ENCODE measurements at places on chromosomes 3 and 15.

GRCh38 chr3:160205606-160206005, 19.6 kb upstream of the C3orf80 start:
- DNase-seq: no peak

DNA sequence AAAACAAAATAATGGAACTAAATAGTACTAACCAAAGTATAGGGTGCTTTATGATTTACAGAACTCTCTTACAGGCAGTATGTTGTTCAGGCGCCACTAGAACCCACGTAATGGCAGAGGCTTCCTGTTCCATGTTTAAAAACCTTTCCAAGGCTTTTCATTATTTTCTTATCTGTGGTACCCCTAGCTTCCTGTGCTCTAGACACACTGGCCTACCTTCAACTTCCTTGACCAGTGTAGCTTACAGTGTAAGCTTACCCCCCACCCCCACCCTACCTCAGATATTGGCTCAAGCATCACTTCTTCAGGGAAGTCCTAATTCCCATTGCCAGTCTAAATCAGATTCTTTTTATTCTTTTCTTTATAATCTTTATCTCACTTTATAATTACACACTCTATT, 2.9 kb downstream of the NR2C2 start:
- no peak for DNase-seq

DNA sequence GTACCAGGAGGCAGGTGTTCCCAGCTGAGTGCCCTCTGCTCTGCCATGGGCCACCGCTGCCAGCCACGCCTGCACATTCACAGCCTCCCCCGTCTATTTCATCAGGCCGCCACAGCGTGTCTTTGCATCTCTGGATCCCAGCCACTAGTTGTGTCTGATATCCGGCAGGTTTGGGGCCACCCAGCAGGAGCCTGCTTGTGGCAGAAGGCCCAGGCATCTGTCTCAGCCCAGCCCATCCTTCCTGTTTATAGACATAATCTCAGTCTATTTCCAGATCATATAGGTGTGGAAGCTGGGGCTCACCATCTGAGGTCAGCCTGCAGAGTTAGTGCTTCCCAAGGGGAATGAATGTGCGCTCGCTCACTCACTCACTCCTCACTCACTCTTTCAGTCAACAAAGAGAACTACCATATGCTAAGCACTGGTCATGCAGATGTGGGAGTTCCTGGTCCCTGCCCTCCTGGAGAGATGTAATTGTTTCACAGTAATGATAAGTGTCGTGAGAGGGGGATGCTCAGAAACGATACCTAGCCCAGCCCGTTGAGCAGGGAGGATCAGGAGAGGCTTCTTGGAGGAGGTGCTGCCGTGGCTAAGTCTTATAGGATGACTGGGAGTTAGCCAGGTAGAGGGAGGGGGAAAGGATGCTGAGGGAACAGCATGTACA, 60.6 kb downstream of the FGD5 start:
- peak; percentile 60 for DNase-seq

- no peak for DNase-seq
Measured at GRCh38 chr3:131109156-131109555, 82.5 kb downstream of the NEK11 start.

DNA sequence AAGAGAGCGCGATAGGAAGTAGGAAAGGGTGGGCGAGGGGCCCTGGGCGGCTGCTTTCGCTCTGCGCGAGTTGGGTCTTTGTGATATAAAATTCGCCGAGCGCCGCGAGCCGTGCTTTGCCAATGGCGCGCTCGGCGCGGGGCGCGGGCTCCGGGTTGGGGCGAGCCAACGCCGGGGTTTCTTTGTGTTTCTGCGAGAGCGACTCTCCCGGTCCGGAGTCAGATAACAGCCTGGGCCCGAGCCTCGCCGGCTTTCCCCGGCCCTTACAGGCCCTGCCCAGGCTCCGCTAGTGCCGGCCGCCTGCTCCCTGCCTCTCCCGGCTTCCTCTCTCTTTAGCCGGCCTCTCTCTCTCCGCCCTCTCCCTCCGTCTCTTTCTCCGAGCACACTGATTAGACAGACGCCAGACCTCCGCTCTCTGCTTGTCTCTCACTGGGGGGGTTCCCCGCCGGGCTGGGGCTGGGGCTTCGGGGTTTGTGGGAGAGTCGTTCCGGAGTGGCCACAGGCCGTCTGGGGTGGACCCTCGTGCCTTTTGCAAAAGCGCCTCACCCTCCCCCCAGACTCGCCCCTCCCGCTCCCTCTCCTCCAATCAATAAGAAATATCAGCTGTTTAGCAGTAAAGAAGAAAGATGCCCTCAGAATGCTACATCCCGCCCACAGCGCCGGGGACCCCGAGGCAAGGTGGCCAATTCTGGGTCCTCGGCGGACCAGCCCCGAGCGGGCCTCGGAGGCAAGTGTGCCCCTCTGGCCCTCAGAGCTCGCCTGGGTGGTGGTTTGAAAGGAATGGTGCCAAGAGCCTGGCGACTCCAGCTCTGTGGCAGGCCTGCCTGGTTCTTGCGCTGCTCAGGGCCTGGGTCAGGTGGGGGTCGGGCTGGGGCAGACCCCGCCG, 2.9 kb downstream of the NR2F2 start:
- peak; percentile 80 for DNase-seq

DNA sequence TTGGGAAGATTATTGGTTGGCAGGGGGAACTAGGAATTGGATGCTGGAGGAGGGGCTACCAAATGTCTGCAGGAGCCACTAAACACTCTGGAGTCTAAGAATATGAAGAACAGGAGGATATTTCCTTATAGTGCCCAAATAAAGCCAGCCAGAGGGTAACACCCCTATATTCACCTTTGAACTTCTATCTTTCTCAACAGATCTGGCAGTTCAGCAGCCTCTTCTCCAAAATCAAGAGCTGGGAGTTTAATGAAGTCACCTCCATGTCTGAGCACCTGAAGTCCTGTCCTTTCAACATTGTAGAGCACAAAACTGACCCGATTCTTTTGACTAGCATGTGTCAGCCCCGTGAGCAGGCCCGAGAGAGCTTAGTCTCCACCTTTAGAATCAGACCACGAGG, 33.3 kb downstream of the FBXO40 start:
- DNase-seq: no peak

- no peak for DNase-seq
Measured at GRCh38 chr3:155891321-155891720, 20.9 kb downstream of the GMPS start.

- DNase-seq: no peak
Measured at GRCh38 chr3:183377307-183377959, 51.0 kb downstream of the MCF2L2 start.

DNA sequence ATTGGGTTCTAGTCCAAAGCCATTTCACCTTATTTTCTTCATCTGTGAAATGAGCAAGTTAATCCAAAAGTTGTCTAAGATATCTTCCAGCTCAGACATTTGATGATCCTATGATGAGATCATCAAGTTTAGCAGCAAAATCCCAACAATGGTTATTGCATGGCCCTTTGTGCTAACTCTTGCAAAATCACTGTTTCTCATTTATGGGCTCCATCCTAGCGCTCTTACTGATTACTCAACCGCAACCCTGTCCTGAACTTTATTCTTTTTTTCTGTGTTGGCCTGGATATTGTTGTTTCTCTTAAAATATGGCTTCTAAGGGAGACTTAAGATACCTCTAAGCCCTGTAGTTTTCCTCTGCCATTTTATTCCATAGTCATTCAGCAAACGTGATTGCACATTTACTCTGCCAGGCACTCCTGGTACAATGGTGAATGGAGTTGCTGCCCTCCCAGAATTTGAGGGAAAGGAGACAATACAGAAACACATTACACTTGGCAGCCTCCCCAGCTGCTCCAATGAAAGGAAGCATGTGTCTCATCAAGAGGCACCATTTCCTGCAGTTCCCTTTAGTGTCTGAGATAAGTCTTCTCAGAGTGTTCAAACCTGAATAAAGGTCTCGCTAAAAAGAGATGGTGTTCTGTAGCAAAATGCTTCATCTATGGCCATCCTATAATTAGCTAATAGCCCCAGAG, 4.4 kb downstream of the GXYLT2 start:
- peak; percentile 92 for DNase-seq

GRCh38 chr3:153357436-153357835, 195.4 kb downstream of the RAP2B start:
- DNase-seq: no peak

DNA sequence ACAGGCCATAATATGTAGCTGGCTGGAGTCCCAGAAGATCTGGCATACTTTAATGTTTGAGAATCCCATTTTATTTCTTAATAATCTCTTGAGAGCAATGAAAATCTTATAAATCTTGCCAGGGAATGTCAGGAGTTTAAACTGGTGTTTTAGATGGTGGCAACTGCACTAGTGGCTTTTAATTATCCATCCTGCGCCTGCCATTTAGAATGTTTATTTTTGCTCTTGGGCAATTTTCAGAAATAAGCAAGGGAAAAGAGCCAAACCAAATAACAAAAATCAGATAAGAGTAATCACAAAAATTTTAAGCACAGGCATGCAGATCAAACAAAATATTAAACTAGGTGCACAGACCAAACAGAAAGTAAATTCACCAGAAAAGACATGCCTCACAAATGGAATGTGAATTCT, 41.9 kb upstream of the UBP1 start:
- peak; percentile 50 for DNase-seq

- peak; percentile 87 for DNase-seq
Measured at GRCh38 chr15:84816694-84817465, at the start of gene ALPK3. Gene ALPK3 (plus strand): TSS chr15:84817356. CDS start chr15:84817453, 97 bp downstream.

GRCh38 chr3:152626226-152626625, 208.7 kb upstream of the P2RY1 start:
- no peak for DNase-seq

- DNase-seq: peak; percentile 40
Measured at GRCh38 chr15:100901702-100902435, 17.3 kb upstream of the LRRK1 start.

DNA sequence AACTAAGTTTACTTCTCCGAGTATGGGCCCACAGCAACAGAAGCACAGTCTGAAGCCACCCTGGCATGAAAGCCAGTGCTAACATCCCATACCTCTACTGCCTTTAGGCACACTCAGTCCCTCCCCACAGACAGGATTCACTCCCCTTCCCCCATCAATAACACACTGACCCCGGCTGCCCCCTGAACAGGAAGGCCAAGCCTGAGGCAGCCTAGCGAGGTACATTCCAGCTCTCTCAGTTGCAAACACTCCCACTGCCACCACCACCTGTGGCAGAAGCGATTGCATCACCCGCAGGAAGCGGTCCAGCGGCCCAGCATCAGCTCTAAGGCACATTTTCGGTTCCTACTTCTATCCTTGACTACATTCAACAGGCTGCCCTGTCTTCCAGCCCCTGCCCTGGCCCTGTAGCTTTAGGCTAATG, 7.0 kb upstream of the BMF start:
- peak; percentile 54 for DNase-seq

DNA sequence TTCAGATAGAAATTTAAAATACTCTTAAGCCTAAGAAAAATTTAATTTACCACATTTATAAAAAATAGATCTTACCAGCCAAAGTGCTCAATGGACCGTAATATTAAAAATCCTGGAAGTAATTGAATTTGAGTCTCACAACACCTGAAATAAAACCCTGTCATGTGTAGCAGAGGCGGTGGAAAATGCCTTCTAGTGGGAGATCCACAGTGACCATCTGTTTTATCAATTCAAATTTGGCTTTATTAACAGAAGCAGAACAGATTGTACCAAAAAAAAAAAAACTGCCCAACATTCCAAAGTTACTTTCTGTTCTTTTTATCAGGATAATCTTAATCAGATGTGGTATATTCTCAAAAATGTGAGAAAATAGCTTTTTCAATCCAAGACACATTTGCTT, 71.7 kb downstream of the DMXL2 start:
- DNase-seq: peak; percentile 5

DNA sequence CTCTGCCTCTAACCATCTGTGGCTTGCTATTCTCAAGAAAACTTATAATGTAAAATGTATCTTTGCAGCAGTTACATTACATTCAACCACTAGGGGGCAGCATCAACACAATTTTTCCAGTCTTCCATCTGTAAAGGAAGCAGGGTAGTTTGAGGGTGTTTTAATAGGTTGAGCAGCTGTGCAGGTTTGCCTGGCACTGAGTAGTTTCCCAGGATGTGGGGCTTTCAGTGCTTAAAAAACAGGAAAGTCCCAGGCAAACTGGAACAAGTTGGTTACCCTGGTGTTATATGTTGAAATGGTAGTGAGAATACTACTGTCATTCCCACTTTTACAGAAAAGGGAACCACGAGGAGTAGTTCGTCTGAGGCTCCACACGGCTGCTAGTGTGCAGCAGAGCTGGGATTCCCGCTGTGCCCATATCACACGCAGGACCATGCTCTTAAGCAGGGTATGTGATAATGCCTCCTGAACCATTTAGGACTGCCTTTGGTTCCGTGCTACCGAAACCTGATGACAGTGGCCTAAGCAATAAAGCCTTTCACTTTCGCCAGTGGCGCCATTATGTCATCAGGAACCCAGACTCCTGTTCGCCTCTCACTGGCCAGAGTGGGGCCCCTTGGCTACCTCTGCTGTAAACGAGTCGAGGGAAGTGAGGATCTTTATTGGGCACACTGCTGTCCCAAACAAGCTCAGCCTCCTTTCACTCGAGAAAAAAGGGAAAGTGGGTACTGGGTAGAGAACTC, 64.7 kb upstream of the ZBTB38 start:
- DNase-seq: peak; percentile 86

- no peak for DNase-seq
Measured at GRCh38 chr3:58192069-58192468, 18.7 kb downstream of the DNASE1L3 start.

DNA sequence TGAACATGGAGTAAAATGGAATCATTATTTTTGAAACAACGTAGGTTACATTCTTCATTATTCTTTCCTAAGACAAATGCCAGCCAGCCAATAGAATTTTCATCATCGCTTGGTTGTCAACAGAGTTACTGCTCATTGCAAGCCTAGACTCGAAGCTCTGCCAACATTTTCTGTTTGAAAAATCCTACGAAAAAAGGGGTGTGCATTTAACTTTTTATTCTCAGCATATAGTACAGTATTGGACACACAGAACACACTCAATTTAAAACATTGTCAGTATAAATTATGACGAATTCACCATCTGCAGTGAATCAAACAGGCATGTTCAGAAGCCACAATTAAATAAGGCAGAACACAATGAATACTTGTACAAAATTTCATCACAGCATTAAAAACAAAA, 232.1 kb downstream of the NR1D2 start:
- DNase-seq: no peak
